Effector memory CD4-positive, alpha-beta T cell (primary cell): ENCODE measurements at places on chromosomes 7 and 10.

DNA sequence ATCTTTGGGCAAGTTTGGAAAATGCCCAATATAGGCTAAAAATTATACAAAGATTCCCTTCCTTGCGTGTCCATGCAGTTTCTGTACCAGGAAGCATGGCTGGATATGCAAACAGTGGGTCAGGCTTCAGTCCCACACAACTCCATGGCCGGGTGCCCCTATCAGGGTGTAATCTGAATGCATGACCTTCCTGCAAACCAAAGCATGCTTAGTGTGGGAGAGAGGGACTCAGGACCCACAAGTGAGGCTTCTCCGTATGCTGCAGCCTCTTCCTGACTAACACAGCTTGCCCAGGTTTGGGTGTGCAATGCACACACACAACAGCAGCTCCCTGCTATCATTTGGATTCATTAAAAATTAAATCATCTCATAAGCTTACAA, 8.5 kb downstream of the AKR1B10 start:
- no peak for DNase-seq

DNA sequence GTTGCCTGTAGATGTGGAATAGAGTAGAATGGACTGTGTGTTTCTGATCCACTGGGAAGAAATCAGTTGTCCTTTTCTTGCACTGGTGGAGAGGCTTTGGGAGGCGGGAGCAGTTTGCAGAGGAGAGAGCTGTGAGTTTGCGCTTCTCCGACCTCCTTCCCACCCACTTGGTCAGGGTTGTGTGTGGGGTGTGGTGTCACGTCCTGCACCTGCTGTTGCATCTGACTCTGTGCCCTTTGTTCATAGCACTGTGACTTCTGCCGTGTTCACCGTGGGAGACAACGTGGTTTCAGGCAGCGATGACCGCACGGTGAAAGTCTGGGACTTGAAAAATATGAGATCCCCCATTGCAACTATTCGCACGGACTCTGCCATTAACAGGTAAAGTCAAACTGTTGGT, 67.8 kb downstream of the WDR37 start:
- no peak for DNase-seq

DNA sequence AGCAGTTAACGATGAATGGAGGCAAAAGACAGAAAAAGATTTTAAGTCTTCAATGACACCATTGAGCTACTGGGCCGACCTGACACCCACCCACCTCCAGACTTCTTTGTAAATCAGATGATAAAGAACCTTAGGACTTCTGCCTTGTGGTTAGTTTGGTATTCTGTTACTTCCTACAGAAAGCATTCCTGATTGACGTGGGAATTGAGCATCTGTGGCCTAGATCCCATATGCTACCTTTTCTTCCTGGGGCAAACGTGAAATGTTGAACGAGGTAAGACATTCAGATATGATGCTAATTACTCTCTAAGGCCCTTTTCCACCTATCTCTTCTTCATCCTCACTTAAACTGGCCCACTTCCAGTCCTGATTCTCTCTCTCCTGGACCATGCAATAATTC, 10.2 kb downstream of the PRLHR start:
- no peak for DNase-seq

GRCh38 chr7:121002048-121002756, 13.7 kb downstream of the CPED1 start:
- no peak for DNase-seq

DNA sequence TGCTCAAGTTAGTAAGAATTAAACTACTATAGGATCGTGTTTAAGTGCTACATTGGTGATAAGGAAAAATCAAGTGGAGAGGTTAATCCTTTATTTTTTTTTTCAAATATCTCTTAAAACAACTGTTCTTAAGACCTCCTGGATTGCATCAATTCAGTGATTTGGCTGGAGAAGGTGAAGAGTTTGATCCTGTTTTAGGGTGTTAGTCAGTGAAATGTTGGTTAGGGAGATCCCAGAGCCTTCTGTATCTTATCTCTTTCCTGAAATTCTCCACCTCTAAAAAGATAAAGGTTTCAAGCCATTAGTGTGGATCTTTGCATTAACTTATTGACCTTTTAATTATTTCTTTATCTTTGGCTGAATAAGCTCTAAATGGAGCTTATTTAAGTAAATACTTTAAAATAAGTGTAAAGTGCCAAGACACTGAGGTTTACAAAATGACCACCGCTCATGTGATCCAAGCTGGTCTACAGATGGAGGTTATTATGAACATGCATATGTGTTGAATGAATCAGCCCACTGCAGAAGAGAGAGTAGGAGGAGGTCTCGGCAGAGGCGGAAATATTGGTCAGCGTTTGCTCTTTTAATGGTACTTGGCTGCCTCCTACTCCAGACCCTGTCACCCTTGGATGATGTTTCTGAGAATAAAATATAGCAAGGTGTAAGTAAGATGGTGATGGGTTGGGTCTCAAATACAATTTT, 51.8 kb upstream of the BMPER start:
- DNase-seq, result no peak

DNA sequence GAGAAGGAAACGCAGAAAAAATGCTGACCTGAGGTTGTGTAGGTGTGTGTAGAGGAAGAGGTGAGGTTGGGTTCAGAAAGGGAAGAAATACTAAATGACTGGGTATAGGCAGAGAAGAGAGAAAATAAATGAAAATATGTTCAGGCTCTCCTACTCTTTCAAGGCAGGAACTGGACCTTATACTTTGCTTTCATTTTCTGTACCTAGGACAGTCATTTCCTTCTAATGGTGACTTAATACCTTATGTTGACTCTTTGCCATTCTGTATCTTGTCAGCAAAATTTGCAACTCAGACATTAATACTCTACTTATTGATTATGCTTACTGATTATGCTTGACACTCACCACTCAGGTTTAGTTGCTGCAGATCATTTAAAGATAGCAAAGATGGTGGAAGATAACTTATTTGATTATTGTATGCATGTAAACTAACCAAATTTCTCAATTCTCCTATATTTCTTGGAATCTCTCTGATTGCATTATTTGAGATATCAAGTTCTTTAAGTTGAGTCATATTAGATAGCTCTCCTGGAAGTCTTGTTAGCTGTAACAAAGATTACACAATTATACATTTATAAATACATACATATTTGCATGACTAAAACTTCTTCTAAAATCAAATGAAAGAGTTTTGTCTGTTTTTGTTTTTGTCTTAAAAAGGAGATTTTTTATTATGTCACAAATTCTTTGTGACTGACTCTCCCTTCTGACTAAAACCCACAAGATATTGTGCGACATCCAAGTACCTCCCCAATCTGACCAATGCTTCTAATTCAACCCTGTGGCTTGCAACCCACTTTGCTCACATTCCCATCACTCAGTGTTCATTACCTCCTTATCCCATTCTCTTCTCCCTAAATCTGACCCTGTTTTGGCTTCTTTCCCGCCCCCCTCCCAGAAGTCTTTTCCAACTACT, 20.0 kb downstream of the LRRD1 start:
- DNase-seq, result no peak

DNA sequence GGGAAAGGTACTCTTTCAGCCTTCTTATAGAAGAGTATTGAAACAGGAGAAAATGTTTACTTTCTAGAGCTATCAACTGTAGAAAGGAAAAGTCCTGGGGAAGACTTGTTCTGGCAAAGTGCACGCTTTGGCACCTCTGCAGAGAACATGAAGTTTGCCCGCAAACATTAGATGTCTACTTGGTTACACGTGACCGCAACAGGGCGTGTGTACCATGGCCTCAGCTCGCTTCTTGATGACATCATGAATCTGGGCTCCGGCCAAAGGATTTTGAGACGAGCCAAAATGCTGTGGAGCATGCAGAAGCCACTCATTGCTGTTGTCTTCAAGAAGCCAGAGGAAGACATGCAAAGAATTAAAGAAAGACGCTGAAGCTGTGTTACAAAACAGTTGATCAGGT, 8.6 kb upstream of the TAS2R60 start:
- DNase-seq, result no peak

- DNase-seq, result no peak
Observed at GRCh38 chr7:45980181-45980905, 59.3 kb upstream of the IGFBP3 start.

DNA sequence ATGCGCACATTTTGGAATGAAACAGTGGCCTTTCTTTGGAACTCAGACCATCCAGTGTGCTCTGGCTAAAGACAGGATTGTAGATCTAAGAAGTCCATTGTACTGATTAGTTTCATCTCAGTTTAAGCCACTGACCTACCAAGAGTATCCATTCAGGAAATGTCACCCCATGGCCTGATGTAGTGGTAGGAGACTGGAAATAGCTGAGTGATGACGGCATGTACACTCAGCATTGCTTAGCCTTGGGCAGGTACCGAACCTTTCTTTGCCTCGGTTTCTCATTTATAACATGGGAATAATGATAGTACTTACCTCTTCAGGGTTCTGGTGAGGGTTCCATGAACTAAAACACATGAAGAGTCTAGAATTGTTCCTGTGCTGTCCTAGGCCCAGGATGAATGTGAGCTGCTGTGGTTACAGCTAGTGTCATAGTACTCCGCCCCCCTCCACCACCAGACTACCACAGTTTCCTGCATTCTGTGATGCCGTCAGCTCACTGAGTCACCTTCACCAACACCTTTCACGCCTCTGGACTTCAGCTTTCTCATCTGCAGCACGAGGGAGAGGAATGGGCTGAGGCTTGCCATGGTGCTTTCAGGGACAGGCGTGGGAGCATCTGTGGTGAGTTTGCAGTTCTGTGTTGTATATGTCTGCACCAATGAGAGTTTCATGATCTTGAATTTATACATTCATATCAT, 484.0 kb upstream of the GALNT17 start:
- peak; percentile 79 for DNase-seq

DNA sequence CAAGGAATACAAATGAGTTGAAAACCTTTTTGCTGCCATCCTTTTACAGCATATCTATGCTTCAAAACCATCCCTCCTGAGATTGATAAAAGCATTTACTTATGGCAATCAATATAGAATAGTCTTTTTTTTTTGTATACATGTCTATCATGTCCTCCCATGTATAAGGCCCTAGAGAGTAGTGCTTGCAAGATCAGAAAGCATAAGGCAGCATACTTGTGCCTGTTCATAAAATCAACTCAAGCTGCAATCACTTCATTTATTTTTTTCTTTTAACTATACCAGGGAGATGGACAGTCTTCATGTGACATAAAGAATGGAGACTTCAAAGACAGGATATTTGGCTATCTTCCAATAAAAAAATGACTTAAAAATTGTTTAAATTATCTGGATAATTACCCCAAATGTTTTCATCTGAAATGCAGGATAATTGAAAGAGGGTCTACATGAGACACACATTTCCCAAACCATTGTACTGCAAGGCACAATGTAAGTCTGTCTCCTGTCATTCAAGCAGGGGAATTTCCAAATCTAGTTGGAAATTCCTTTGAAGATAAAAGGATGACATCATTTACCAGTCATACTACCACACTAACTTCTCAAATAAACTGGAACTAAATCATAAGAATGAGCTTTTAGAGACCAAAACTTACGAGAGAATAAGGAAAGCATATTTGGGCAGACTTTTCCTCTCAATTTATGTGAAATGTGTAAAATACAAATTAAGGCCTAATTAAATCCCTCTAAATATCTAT, 22.5 kb downstream of the LRRN3 start:
- DNase-seq, result no peak

GRCh38 chr7:129370812-129371211, 63.4 kb upstream of the STRIP2 start:
- DNase-seq, result no peak

- no peak for DNase-seq
Observed at GRCh38 chr10:33217854-33218253, 116.6 kb downstream of the NRP1 start.

DNA sequence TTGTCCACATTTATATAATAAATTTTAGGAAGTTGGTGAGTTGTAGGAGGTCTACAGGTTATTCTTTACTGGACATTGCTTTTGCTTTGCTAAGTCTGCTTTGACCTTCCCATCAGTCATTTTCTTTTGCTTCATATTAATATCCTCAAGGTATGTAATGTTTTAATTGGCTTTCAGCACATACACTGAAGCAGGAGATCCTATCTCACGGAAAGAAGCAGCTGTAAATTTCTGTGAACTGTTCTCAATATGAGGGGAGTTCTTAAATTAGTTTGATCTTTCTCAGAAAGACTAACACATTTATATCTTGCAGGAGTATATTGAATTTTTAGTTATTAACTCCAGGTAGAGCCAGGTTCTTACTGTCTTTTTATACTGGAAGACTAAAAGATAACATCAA, 856.5 kb downstream of the GATA3 start:
- no peak for DNase-seq

DNA sequence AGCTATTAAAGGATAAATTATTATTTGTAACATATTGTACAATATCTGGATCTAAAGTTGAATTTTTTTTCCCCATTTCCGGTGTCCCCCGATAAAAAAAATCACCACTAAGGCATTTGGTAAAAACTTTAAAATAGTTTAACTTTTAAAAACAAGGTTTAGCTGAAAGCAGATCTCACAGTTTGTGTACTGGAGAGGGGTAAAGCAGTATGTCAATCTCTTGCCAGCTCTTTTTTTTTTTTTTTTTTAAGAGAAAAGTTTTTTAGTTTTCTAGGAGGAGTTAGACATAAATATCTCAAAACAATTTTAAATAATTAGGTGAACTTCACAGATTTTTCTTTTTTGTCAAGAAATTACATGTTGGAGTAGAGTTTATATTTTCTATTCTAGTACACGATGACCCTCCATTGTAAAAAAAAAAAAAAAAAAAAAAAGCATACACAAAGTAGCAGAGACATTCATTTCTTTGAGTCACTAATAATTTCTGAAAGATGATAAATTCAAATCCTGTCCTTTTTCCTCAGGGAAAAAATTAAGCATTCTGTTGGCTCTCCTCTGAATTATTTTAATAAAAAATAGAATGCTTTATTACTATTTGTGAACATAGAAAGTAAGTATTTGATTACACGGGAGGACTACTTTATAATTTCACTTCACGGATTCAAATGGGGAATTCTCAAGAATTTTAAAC, 1.9 kb upstream of the HBP1 start:
- DNase-seq, result no peak

- DNase-seq, result no peak
Observed at GRCh38 chr7:44291733-44292419, 33.5 kb downstream of the CAMK2B start.

GRCh38 chr10:52353960-52354394, 39.9 kb downstream of the DKK1 start:
- DNase-seq, result no peak

DNA sequence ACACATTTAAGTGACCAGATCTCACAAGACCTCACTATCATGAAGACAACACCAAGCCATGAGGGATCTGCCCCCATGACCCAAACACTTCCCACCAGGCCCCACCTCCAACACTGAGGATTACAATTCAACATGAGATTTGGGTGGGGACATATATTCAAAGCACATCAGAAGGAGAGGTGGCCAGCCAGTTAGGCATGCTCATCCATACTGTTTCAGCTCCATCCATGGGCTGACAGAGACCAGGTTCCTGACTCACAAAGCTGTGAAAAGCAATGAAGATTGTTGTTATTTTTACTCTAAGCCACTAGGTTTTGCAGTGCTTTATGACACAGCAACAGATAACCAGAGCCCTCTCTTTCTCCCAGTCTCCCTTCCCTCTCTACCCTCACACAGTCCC, 36.0 kb downstream of the C10orf71 start:
- DNase-seq, result no peak

GRCh38 chr7:127974446-127975035, 56.7 kb downstream of the LRRC4 start:
- DNase-seq, result no peak
